ENCODE measurements at places on chromosomes 11 and 22.

GRCh38 chr11:95279921-95280868 is 49.2 kb upstream of the SESN3 start:
- no peak for DNase-seq

DNA sequence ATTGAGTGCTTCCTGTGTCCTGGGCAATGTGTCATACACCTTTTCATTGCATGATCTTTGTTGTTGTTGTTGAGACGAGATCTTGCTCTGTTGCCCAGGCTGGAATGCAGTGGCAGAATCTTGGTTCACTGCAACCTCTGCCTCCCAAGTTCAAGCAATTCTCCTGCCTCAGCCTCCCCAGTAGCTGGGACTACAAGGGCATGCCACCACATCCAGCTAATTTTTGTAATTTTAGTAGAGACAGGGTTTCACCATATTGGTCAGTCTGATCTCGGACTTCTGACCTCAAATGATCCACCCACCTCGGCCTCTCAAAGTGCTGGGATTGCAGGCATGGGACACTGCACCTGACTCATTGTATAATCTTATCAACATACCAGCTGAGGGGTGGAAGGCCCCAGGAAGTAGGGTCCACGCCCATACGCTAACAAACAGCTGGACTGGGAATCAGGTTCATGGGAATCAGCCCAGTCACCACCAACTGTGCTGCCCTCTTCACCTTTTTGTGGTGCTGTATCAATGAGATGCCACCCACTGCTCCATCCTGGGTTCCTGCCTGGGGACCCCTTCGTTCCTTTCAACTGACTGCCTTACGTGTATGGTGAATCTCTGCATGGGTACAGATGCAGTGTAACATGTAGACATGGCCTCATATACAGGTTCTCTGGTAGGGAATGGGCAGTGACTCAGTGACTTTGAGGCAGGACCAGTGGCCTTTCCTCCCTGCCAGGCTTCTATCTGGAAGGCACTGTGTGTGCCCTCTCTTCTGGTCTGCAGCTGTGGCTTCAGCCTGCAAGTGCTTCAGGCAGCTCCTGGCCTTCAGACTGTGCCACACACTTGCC is 32.5 kb upstream of the YWHAH start:
- DNase-seq: peak; percentile 48

- peak; percentile 74 for DNase-seq
These were observed 633.0 kb downstream of the TBC1D22A start for GRCh38 chr22:47395481-47395880.

DNA sequence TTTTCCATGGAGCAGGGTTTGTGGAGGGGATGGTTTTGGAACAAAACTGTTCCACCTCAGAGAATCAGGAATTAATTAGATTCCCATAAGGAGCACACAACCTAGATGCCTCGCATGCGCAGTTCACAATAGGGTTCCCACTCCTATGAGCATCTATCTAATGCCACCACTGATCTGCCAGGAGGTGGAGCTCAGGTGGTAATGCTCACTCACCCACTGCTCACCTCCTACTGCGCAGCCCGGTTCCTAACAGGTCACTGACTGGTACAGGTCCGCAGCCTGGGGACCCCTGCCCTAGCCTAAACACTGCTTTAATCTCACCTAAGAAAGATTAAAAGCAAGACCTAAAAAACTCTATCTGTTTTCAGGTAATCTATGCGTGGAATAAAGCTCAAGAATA is 553.0 kb downstream of the JRKL start:
- DNase-seq: no peak

GRCh38 chr11:131095511-131096185 is 179.4 kb upstream of the SNX19 start:
- no peak for DNase-seq

All from stomach (tissue), 19 donors.